ENCODE measurements at places on chromosomes 11 and 22. TPM values are rescaled to one million over a fixed set of nuclear protein-coding genes. Genes with fewer than 3 reads are reported as not detected.

EHF gene
- total RNA-seq, result 36.4 TPM

CASP1 gene
- 106 TPM for total RNA-seq

DNA sequence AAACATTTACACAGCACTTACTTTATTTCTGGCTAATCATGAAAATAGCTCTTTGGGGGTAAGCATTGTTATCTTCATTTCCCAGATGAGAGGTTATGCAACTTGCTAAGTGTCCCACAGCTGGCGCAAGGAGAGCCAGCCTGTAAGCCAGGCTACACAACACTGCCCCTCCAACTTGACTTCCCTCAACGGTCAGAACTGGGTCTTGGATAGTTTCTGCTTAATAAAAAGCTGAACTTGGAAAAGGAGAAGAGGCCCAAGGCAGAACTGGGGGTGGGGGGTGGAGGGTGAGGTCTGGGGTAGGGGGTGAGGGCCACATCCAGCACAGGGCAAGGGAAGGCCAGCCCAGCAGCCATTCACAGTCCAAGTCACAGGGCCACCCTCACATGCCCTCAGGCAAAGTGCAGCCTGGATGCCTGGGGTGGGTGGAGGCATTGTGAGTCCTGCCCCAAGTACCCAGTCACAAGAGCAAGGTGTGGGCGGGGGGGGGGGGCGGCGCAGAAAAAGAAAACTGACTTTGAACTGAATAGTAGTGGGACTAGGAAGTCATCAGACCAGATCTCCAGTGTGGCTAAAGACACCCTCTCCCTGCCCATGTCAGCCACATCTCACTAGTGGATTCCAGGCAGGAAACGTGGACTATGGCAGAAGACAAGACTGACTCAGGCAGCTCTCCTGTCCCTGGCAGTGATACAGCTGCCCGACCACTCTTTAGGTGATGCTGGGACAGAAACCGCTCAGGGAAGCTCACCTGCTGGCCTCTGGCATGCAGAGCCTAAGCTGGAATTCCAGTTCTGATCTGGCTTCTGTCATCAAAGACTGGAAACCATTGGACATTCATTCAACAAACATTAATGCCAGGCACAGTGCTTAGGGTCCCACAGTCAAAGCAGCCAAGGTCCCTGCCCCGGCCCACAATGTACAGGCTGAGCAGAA lies 52.4 kb downstream of the PACSIN2 start:
- H3K4me1 ChIP-seq, result peaks cover 64% of the 10 kb centered on the region
- peak overlapping the region; percentile 76 for H3K27ac ChIP-seq
- peaks cover 7% of the 10 kb centered on the region for H3K36me3 ChIP-seq
- no peaks in the 10 kb centered on the region for H3K27me3 ChIP-seq
- DNase-seq, result peak; percentile 88

GRCh38 chr11:36196411-36196998 lies 92.7 kb downstream of the COMMD9 start:
- no peaks in the 10 kb centered on the region for H3K27me3 ChIP-seq
- H3K4me3 ChIP-seq, result no peak overlapping the region

DNA sequence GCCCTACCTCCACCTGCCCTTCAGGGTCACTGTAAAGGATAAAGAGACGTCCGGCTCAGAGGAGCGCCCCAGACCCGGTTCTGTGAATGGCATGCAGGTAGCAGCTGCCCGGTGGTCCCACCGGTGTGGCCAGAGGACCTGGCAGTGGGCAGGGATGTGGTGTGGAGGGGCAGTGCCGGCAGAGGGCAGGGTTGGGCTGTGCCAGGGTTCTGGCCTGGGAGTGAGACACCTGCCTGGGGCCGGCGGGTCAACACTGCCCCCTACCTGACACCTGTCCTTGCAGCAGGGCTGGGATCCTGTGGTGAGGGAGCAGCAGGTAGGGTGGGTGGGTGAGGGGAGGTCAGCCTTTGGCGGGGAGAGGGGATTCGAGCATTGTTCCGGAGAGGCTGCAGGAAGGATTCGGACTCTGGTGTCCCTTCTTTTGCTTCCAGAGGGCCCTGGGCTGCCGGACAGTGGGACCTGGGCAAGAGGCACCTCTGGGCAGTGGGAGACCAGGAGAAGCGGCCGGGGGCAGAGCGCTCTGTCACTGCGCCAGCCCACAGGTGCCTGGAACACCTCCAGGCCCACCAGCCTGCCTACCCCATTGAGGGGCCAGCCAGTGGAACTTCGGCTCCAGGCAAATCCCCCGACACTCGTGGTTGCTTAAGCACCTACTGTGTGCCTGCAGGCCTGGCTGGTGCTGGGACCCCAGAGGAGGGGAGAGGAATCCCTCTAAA lies 1.6 kb upstream of the PHLDA2 start:
- H3K4me3 ChIP-seq, result peak overlapping the region; percentile 64
- H3K27me3 ChIP-seq, result peaks cover 14% of the 10 kb centered on the region
- peak overlapping the region; percentile 62 for H3K27ac ChIP-seq
- peak; percentile 94 for DNase-seq

GRCh38 chr11:34337016-34337415 lies 20.8 kb downstream of the ABTB2 start:
- no peaks in the 10 kb centered on the region for H3K27me3 ChIP-seq
- no peak overlapping the region for H3K4me3 ChIP-seq
- no peak for DNase-seq
- H3K4me1 ChIP-seq, result peaks cover 9% of the 10 kb centered on the region

DNA sequence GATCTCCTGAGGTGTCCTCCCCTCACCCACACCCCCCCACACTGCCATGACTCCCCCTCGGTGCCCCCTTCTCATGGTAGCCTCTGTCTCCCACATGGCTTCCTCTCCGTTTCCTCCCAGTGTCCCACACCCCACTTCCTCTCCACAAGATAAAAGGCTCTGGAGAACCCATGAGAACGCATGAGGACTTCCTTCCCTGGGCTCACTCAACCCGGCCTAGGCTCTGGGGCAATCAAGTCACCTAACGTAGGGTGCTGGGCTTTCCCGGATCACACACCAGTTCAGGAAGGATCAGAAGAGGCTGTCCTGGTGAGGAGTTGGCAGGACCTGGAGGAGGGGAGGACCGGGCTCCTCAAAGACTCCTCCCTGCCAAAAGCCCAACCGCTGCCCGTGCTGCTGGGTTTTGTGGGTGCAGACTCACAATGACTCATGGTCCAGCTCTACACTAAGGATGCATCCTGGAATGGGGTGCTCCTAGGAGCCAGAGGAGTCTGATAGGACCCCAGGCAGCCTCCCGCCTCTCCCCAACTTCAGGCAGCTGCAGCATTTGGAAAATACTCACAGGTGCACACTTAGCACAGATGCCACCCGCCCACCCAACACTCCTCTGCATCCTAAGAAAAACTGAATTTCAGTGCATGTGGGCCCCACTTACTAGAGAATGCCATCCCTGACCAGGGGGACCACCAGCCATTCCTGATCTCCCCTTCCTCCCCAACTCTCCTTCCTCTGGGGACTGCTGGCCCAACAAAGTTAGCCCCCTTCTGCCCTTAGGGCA lies 21.0 kb downstream of the SLC22A12 start:
- no peaks in the 10 kb centered on the region for H3K36me3 ChIP-seq
- no peaks in the 10 kb centered on the region for H3K4me1 ChIP-seq
- H3K27ac ChIP-seq, result no peak overlapping the region
- no peak for DNase-seq
